ENCODE measurements at places on chromosomes 3 and 15.

DNA sequence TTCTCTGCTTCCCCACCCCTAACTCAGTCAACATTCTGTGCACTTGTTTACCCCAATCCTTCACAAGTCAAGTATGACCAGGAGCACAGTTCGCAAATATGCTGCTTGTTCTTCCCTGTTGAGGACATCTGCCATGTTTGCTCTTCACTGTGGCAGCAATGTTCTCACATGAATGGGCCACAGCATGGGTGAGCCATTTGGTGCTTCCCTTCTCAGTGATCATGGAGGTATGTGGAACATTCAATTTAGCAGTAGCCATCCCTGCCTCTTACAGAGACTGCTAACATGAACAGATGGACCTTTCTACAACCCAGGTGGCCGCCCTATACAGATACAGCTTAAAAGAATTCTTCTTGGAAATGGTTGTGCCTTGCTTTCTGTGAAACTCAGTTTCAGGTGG lies 660.1 kb upstream of the SGO1 start:
- DNase-seq: no peak

DNA sequence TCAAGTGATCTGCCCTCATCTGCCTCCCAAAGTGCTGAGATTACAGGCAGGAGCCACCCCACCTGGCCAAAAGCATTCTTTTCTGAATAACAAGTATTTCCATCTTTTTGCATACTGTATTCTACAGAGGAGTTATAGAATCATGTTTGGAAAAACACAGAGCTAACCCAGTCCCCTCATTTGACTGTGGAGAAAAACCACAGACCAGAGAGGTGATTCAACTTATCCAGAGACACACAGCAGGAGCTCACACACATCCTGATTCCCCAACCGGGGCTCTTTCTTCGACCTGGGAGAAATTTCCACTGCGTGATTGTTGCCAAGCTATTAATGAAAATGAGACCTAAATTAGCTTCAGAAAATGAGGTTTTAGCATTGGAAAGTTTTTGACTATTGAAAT lies 176.1 kb upstream of the TLE3 start:
- DNase-seq: no peak

DNA sequence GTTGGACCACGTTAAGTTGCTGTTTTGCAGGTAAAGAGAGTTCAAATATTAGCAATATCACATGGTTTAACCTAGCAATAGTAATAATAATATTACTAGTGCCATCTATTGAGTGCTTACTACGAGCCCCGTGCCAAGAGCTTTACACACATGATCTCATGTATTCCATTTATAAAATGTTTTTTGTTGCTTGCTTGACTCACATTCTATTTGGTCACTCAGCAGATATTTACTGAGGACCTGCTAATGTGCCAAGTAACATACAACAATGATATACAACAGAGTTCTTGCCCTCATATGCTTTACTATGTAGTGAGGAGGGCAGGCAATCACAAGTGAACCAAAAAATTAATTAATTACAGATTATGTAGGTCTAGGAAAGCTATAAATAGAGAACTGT lies 36.7 kb downstream of the CTDSPL start:
- no peak for DNase-seq

- DNase-seq: peak; percentile 48
Measured at GRCh38 chr3:9809615-9810432, at the start of gene TTLL3. TSS of gene TTLL3 (plus strand) at chr3:9810262. CDS start at chr3:9810662, 400 bp downstream.

DNA sequence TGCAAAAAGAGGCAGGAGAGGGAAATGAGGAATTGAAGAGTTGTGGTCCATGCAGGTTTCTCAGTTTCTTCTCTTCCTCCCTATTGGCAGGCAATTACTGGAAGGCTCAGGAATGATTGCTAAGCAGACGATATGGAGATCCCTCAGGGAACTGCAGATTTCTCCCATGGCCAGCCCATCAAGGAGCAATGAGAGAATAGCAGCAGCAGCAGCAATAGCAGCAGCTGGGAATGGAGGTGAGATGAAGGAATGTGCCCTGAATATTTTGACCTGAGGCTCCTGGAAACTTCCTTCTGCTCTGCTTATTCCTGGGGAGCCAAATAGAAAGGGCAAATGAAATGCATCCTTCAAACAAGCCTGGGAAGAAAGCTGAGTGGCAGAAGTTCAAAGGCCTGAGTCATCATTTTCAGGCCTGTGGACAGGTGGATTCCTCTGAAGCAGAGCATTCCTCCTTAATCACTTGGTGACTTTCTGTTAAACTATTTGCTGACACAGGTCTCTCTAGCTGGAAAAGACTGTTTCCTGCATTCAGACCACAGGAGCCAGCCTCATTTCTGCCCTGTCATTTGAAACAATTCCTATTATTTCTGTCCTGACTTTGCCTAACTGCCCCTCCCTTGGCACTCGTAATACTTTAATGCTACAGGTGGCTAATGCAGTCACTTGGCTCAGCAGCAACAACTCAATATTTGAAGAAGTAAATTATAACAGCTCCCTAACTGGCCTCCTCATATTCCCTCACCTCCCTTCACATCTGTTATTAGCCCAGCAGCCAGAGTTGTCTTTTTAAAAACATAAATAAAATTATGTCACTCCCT lies 146.9 kb upstream of the GADL1 start:
- DNase-seq: peak; percentile 75

DNA sequence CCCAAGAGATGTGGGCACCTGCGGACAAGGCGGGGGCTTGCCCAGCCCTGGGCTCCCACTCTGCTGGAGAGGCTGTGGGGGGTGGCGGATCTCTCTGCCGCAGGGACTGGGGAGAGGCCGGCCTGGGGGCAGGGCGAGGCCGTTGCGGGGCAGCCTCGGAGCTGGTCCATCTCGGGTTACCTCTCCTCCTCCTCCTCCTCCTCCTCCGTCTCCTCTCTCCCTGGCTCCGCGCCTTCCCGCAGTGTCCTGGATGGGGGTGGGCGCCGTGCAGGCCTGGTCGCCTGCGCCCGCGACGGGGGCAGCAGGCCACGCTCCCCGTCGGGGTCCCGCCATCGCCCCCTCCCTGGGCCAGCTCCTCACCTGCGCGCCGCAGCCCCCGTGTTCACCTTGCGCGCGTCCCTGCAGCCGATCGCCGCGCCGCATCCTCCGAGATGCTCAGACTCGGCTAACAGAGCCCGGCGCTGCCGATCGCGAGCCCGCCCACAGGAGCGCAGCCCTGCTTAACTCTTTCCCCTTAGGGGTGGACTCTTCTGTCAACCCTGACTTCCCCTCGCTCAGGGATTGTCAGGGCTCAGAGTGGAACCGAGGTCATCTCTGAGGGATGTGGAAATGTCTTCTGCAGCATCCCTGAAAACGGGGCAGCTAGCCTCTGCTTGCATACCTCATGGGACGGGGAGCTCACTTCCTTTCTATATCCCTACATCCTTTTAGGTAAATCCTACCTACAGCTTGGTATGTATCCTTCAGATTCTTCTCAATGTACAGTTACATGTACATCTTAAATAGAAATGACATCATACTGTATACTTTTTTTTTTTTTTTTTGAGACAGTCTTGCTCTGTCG lies at the start of gene PRRT3:
PRRT3 (minus strand) TSS at position 447 of the 844 bp plus-strand sequence. CDS start 2,293 bp downstream, outside the sequence.
- DNase-seq: no peak

DNA sequence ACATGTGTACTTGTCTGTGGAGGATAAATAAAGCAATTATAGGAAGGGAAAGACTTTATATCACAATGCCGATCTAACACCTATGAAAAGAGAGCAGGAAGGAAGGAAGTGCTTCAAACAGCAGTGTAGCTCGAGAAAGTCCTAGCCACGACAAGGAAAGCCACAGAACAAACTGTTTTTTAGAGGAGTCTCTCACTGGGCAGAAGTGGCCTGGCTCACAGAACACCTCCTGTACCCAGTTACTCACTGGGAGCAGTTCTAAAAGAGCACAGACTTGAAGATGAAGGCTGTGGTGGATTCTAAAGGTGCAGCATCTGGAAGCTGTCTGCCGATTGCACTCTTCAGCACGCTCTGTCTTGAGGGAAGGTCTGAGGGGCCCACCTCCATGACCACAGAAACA lies 248.8 kb upstream of the ATP11B start:
- no peak for DNase-seq

GRCh38 chr3:177420651-177421480 lies 223.6 kb upstream of the TBL1XR1 start:
- DNase-seq: peak; percentile 77

DNA sequence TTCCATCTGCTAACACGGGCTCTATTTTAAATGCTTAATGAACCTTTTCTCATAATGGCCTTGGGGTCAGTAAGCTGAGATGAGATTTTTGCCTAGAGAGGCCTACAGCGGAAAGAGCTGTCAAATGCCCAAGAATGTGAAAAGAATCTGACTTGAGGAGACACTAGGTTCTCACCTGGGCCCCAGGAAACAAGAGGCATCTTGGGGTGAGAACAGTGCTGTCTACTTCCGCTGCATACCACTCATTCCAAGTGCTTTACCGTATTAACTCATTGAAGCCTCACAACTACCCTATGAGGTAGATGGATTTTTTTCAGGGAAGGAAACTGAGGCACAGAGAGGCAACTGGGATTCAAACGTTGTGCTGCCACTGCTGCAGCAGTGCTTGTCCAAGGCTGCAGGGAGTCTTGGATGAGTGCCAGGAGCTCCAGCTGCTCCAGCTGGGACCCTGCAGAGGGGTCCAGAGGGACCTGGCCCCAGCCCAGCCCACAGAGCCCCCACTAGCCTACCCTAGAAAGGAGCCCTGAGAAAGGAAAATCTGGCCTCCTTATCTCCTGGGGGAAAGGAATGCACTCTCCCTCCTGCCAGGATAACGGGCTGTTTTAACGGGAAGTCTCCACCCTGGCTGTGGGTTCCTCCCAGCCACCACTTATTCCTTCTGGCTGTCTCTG lies 68.4 kb downstream of the SLC12A8 start:
- DNase-seq: no peak

GRCh38 chr15:71312731-71313460 lies 197.6 kb downstream of the THSD4 start:
- DNase-seq: no peak

- DNase-seq: no peak
Measured at GRCh38 chr15:71755092-71755970, 55.0 kb upstream of the NR2E3 start.

- no peak for DNase-seq
Measured at GRCh38 chr3:83946554-83946953, 1012.2 kb upstream of the CADM2 start.

DNA sequence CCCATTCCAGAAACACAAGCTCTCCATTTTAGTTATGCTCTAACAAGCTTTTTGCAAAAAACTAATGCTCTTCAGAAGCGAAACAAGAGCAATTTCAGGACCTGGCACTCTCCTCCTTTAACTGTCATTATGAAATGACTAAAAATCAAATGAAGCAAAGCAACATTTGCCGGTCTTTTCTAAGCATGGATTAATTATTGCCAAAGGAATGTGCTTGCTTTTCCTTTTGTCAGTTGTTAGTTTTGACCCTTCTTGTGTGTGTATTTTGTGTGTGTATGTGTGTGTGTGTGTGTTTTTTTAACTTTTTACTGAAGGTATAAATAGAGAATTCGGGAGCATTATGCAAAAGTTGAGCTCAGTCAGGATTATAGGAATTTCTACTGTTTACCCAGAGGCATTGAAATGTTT lies 509.1 kb downstream of the TUSC7 start:
- no peak for DNase-seq

DNA sequence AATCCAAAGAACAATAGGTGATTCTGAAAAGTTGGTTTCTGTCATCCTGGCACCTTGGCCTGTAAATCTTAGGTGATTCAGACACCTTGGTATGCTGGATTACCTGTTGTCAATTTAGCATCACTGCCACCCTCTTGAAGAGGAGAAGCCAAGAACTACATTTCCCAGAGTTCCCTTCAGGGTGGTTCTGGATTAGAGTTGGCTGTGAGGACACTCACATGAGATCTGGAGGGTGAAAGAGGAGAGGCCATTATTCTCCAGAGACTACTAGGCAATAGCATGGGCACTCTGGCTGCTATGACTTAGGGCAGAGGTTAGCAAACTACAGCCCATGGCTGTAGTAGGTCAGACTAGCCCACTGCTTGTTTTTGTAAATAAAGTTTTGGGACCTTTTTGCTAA lies 41.7 kb upstream of the CORO2B start:
- no peak for DNase-seq

GRCh38 chr3:11201251-11202019 lies 47.1 kb downstream of the HRH1 start:
- DNase-seq: no peak

- no peak for DNase-seq
Measured at GRCh38 chr3:125957674-125958510, 11.1 kb upstream of the ROPN1B start.

DNA sequence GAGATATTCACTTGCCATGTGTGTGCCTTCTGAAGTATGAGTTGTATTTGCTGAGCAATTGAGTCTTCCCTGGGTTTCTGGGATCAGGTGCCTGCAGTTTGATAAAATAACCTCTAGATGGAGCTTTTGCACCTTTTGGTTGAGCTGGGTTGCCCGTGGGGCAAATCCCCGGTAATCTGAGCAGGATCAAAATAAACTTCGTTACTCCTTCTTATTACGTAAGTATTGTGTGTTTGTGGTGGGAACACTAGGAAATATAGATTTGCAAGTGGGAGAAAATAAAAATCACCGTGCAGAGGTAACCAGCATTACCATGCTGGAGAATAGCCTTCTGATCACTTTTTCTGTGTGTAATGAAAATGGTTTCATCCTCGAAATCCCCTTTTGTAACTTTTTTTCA lies 277.4 kb upstream of the NR2E3 start:
- DNase-seq: peak; percentile 22

DNA sequence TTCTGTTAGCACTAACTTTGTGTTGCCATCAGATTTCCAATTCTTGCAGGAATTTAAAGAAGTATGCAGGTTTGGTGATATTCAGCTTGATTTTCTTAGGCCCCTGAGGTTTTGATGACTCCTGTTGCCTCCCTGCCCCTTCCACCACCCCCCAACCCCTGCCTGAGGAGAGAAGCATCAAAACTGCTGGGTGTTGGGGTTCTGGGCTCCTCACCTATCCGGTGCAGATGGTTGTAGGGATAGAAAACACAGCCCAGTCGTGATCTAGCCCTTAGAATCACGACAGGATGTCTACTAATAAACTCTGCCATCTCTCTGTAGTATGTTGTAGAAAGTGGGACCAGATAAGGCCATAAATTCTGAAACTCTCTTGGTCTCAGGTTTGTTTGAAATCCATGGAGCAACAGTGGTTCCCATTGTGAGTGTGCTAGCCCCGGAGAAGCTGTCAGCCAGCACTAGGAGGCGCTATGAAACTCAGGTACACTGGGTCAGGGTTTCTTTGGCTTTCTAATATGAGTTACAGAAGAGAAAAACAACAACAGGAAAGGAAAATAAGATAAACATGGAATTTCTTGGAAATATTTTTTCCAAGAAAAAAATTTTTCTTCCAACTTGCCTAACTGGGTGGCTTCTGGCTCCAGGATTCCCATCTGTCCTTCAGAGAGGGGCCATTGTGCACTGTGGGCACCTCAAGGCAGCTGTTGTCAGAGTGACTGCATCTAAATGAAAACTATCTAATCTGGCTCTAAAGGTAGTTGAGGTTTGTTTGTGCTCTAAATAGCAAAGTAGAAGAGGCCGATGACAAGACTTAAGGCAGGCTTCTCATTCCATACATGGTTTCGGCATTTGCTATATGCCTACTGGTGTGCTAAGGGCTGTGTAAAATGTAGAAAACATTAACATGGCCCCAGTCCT lies 8.7 kb downstream of the SRP14 start:
- no peak for DNase-seq

DNA sequence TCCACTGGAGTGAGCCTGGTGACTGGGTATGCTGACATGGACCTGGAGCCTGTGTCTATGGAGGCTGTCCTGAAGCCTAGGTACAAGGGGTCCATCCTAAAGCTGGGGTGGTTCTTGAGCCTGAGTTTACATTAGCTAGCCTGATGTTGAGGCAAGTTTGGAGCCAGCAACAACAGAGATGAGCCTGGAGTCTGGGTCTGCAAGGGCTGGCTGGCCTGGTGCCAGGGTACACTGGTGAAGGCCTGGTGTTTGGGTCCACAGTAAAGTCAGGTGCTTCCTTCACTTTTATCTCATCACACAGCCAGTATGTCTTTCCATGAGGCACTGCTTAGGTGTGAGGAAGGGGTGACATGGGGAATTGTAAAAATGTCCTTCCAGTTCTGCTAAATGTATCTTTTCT lies 49.5 kb downstream of the TP63 start:
- no peak for DNase-seq

Measured in HFFc6 (cell line).